ENCODE measurements at places on chromosomes 1 and 21.

GRCh38 chr1:172220376-172220775 lies 200.1 kb upstream of the C1orf105 start:
- DNase-seq: no peak

DNA sequence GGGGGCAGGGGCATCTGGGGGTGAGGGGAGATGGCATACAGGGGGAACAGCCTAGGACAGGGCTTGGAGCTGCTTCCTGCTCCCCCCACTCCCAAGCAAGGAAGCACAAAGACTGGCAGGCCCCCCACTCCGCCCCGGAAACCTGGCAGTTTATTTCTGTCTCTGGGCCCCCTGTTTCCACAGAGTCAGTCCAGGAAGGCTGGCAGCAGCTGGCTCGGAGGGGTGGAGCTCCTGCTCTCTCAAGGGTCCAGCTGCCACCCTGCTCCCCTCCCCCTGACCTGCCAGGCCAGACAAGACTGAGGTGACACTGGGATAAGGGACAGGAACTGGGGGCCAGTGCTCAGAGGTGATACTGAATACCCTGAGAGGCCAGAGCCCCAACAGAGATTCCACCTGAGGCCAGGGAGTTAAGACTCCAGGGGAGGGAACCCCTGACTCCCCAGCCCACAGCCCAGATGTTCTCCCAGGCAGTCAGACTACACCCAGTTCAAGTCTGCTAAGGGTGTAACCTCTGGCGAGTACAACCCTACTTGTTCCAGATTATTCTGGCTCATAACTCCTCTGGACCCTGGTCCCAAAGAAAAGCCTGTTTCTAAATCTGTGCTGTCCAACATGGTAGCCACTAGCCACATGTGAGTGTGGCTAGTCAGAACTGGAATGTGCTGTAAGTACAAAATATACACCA lies 26.3 kb downstream of the AHDC1 start:
- no peak for DNase-seq

GRCh38 chr1:184624051-184624450 lies 130.6 kb downstream of the EDEM3 start:
- DNase-seq: no peak

DNA sequence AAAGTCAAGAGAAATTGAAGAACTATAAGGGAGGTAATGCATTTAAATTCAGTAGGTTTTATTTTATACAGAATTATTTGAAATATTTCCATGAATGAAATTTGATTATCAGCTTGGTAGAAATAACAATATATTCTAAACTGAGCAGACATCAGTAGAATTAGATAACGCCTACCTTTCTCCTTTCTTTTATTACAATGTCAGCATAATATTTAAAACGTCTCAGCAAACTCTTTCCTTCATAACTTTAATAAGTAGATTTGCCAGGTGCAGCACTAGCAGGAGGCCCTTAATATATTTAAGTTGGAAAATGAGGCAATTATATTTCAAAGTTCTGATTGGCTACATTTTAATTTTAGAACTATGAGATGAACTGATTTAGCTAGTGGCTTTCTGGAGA lies 298.8 kb downstream of the BRINP3 start:
- DNase-seq: no peak

- no peak for DNase-seq
Observed at GRCh38 chr1:108745980-108746381, 493 bp upstream of the STXBP3 start.

- no peak for DNase-seq
Observed at GRCh38 chr21:46154955-46155513, 345 bp downstream of the FTCD start.

DNA sequence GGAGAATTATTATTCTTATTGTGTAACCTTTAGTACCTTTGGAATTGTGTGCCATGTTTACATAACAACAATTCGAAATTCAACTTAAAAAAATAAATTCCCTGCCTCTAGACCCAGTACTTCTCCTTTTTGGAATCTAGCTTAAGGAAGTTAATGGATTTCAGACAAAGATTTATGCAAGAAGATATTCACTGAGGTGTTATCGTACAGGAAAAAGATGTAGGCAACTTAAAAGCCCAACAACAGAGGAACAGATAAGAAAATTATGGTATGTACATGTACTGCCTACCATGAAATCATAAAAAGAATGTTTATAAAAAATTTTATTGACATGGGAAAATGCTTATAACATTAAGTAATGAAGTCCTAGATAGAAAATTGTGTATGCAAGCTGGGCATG lies 18.2 kb upstream of the STMN1 start:
- no peak for DNase-seq

DNA sequence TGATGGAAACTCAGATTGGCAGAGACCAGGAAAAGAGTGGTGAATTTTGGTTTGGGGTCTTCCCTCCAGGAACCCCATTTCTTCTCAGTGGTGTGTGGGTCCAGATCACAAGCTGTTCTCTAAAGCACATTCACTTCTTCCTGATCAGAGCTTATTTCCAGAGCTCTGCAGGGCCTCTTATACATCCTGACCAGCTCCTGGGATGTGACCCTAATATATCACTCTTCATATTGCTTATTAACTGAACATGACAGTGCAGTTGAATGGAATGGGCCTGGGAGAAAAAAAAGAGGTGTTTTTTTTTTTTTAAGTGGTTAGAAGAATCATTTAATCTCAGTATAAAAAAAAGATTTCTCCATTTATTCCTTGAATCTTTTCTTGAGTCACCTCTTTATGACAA lies 29.6 kb upstream of the DNM3 start:
- no peak for DNase-seq

DNA sequence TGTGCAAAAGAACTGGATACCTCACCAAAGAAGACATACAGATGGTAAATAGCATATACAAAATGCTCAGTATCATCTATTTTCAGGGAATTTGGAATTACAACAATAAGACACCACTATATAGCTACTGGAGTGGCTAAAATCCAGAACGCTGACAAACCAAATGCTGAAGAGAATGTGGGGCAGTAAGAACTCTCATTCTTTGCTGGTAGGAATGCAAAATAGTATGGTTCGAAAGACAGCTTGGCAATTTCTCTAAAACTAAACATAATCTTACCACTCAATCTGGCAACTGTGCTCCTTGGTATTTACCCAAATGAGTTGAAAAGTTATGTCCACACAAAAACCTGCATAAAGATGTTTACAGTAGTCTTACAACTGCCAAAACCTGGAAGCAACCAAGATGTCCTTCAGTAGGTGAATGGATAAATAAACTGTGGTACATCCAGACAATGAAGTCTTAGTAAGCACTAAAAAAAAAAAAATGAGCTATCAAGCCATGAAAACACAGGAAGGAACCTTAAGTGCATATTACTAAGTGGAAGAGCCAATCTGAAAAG lies 26.5 kb downstream of the TARBP1 start:
- DNase-seq: no peak

DNA sequence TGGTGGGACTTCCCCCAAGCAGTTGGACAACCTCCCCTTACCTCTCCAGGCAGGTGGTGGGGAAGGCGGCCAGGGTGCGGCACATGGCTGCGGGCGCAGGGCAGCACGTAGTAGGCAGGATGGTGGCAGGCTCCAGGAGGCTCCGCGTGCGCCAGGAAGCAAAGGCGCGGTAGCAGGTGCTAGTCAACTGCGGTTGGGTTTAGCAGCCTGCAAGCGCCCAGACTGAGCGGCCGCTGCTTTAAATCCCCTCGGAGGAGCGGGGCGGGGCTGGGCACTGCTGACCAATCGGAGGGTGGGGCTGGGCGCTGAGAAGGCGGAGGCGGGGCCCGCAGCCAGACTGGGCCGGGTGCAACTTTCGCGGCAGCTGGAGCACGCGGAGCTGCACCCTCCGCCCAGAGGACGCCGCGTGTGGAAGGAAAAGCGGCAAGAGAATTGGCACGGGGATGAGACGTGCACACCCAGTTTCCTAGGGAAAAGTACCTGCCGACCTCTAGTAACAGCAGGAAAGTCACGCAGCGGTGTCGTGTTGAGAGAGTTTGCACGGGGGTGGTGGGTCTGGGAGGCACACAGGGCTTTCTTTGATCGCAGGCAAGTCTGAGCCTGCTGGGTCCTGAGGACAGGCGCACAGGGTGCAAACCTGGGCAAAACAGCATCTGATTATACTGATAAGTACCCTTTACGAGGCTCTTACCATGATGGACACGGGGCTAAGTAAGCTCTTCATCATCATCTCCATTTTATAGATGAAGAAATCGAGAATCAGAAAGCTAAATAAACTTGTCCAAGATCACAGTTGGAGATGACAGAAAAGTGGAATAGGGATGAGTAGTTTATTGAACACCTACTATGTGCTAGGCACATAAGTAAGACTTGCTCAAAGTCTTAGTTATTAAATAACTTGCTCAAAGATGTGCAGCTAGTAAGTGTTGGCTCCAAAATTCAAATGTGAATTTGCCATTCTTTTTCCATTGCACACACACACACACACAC lies at the start of gene RGS16:
TSS of gene RGS16 (minus strand) at position 215 of the 990 bp plus-strand sequence. CDS start at position 85, 130 bp downstream.
- DNase-seq: peak; percentile 78

DNA sequence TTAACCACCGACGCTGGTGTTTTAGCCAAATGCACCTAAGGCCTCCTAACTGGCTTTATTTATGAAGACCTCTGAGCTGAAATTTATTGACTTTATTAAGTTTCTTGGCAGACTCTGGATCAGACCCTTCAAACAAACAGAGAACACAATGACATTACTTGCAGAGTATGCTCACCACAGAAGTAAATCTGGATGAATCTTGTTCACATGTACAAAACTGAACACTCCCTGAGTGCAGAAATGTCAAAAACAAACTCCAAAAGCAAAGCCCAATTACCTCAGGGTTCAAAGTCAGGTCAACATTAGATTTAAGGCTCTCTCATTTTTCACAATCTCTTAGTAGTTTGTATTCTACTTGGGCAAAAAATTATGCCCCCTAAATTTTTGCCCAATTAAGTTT lies 218.6 kb downstream of the SLC45A1 start:
- DNase-seq: no peak

DNA sequence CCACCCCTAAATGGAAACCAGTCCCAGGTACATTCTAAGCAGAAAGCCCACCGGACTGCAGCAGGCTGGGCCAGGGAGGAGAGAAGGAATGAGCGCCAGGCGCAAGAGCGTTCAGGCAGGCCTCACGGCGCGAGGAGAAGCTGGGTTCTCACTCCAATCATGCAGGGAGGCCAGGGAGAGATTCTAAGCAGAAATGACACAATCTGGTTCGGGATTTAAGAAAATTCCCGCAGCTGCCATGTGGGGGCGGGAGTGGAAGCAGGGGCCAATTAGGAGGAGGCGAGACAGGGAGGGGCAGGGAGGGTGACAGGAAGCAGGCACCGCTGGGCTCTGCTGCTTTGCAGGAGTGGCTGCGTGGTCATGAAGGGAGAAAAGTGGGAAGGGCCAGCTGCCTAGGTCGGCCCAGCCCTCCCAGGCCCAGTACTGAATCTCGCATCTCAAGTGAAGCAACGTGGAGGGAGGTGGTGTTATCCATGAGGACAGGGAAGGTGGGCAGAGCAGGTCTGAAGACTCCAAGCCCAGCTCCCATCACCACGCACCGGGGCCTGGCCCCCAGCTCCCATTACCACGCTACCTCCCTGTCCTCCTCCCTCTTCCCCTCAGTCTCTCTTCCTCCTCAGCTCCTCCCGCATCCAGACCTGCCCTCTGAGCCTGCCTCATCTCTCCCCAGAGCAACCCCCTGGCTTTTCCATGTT lies 11.8 kb downstream of the NPHP4 start:
- no peak for DNase-seq

DNA sequence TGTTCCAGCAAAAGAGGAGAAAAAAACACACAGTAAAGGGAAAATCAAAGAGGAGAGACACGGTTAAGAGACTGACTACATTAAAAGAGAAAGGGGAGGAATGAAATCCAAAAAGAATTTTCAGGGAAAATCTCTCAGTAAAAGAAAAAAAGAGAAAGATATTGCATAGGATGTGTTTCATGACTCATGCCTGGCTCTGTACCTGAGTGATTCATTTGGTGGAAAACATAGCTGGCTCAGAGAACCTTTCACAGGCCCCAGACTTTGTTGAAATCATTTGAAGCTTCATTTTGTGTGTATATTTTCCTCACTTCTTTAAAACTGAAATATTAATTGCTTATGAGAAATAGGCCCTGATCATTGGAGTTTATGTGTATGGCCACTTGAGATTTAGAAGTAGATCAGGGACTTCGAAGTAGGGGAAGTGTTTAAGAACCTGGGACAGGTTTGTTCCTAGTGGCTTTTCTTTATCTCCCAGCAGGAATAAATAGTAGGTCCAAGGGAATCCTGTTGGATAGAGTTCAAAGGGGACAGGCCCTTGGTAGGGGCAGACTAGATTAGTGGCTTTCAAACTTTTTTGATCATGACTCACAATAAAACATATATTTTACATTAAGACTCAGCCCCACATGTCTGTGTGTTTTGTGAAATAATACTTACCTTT lies 239.1 kb upstream of the SGIP1 start:
- DNase-seq: no peak

- DNase-seq: no peak
Observed at GRCh38 chr1:218743861-218744505, 398.8 kb downstream of the TGFB2 start.

DNA sequence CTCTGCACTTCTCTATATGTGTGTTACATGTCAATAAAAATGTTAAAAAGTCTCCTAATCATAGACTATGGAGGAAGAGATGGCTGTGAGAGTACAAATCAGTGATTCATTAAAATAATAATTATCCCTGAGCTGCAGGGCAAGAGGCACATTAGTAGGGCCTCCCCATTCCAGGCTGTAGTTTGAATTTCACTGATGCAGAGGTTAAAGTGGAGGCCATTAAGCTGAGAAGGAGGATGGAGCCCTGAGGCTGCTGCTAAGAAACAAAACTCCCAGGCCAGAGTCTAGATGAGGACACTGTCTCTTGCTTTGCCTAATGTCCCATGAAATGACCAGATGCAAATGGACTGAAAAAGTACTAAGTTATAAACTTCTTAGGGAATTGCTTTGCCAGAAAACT lies 89.1 kb upstream of the WDR26 start:
- no peak for DNase-seq

GRCh38 chr1:33324677-33325575 lies 4.0 kb upstream of the A3GALT2 start:
- DNase-seq: no peak

GRCh38 chr1:3543076-3544039 lies 68.0 kb downstream of the MEGF6 start:
- DNase-seq: no peak

- no peak for DNase-seq
Observed at GRCh38 chr1:47996406-47997226, 569 bp downstream of the TRABD2B start.

- DNase-seq: no peak
Observed at GRCh38 chr1:55138823-55139222, 76.3 kb downstream of the USP24 start.

GRCh38 chr1:50421768-50422674 lies 1.2 kb downstream of the DMRTA2 start:
- DNase-seq: no peak
